ENCODE measurements at places on chromosomes 11 and 22. TPM values are rescaled to one million over a fixed set of nuclear protein-coding genes. Genes with fewer than 3 reads are reported as not detected.

- peaks cover under 1% of the 10 kb centered on the region for H3K4me1 ChIP-seq
- no peaks in the 10 kb centered on the region for H3K27me3 ChIP-seq
- no peak for DNase-seq
Measured at GRCh38 chr11:12192794-12193514, 82.6 kb downstream of the MICAL2 start.

DNA sequence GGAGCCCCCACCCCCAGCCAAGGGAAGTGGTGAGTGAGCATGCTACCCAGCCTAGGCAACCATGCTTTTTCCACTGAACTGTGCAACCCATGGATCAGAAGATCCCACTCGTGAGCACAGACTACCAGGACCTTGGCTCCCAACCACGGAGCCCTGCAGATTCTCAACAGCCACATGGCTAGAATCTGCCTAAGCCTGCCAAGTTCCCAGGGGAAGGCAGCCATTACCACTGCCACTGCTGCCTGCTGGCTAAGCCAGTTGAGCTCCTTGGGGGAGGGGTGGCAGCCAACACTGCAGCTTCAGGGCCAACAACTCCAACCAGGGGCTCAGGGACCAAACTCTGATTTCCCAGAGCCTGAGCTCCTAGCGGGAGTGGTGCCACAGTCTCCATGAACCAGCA is 195.8 kb downstream of the DLG2 start:
- no peak for DNase-seq
- H3K27ac ChIP-seq, result no peak overlapping the region
- no peaks in the 10 kb centered on the region for H3K36me3 ChIP-seq
- H3K4me1 ChIP-seq, result no peaks in the 10 kb centered on the region

GRCh38 chr22:20408891-20409290 is 14.9 kb downstream of the ZNF74 start:
- peak; percentile 14 for DNase-seq
- peaks cover 40% of the 10 kb centered on the region for H3K36me3 ChIP-seq
- H3K4me3 ChIP-seq, result no peak overlapping the region
- no peaks in the 10 kb centered on the region for H3K4me1 ChIP-seq
- no peaks in the 10 kb centered on the region for H3K27me3 ChIP-seq

GRCh38 chr11:92707173-92707619 is 262.3 kb upstream of the MTNR1B start:
- no peaks in the 10 kb centered on the region for H3K27me3 ChIP-seq
- no peaks in the 10 kb centered on the region for H3K36me3 ChIP-seq
- no peaks in the 10 kb centered on the region for H3K4me1 ChIP-seq
- H3K4me3 ChIP-seq, result no peak overlapping the region

DNA sequence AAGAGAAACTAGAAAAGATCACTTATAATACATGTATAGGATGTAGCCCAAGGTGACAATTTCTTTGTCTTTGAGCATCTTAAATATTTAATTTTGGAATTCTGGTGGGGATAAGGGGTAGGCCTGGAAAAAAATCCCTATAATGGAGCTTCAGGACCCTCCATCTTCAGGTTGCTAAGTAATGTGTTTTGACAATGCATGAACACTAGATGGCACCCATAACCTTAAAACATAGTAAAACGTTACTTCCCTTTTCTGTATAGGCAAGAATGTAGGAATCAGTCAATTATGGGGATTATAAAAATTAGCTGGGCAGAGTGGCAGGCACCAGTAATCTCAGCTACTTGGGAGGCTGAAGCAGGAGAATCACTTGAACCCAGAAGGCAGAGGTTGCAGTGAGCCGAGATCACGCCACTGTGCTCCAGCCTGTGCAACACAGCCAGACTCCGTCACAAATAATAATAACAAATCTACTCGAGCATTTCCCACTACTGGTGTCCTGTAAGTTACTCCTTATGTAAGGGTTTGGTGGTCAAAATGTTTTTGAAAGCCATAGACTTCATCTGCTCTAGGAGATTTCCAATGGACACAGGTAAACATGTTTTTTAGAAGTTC is 541.9 kb upstream of the CCDC90B start:
- DNase-seq, result no peak
- H3K36me3 ChIP-seq, result no peaks in the 10 kb centered on the region
- H3K4me3 ChIP-seq, result peak overlapping the region; percentile 33
- no peak overlapping the region for H3K27ac ChIP-seq
- H3K4me1 ChIP-seq, result no peaks in the 10 kb centered on the region

DNA sequence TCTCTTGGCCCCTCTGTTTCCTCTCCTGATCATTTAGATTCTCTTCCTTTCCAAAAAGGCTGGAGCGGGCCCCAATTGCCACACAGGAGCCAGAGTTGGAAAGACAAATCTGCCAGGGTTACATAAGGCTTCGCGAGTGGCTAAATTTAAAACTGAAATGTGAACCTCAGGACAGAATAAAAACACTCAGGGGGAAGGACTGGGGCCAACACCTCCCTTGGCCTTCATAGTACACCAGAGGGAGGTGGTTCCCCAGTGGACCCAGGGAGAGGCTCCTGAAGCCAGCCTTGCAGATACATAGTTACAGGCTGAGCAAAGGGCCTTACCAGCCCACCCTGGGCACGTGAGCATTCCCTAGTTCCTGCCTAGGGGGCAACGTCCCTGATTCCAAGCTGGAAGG is 150.1 kb downstream of the MN1 start:
- H3K4me1 ChIP-seq, result no peaks in the 10 kb centered on the region
- no peaks in the 10 kb centered on the region for H3K27me3 ChIP-seq
- H3K4me3 ChIP-seq, result no peak overlapping the region
- H3K36me3 ChIP-seq, result no peaks in the 10 kb centered on the region
- DNase-seq, result no peak

- H3K4me3 ChIP-seq, result no peak overlapping the region
- H3K36me3 ChIP-seq, result no peaks in the 10 kb centered on the region
- DNase-seq, result no peak
Measured at GRCh38 chr11:1425439-1425838, 35.7 kb downstream of the BRSK2 start.

DNA sequence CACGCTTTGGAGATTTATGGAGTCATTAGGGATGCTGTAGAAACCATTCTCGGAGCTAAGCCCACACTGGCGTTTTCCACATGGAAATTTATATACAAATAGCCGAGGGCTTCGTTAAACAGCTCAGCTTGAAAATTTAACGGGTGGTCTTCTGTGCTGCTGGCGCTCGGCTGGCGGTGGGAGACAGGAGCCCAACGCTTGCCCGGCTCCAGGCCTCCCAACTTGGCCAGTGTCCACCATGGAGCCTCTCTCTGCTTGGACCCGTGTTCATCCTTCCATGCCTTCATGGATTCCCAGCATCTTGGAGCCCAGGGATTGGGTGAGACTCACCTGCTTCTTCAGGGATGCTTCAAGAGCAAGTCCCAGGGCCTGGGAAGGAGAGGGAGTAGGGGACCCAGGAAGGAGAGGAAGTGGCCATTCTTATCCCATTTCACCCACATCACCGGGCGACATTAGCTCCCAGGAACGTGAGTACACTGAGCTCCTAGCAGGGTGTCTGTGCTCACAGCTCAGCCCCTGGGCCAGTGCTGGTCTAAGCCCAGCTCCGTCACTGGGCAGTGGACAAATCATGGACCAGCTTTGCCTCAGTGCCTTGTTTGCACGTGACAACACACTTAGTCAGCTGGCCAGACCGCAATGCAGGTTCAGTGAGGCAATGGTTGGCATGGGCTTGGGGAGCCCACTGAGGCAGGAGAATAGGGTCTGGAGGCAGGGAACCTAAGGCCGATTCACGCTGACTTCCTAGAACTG is 944.3 kb downstream of the BRD1 start:
- no peak overlapping the region for H3K27ac ChIP-seq
- peaks cover 16% of the 10 kb centered on the region for H3K27me3 ChIP-seq
- H3K4me1 ChIP-seq, result no peaks in the 10 kb centered on the region
- H3K4me3 ChIP-seq, result no peak overlapping the region
- peak; percentile 33 for DNase-seq

GRCh38 chr11:27421819-27422494 is 50.6 kb downstream of the LGR4 start:
- no peaks in the 10 kb centered on the region for H3K4me1 ChIP-seq
- H3K36me3 ChIP-seq, result no peaks in the 10 kb centered on the region
- H3K27me3 ChIP-seq, result no peaks in the 10 kb centered on the region
- no peak overlapping the region for H3K4me3 ChIP-seq

DNA sequence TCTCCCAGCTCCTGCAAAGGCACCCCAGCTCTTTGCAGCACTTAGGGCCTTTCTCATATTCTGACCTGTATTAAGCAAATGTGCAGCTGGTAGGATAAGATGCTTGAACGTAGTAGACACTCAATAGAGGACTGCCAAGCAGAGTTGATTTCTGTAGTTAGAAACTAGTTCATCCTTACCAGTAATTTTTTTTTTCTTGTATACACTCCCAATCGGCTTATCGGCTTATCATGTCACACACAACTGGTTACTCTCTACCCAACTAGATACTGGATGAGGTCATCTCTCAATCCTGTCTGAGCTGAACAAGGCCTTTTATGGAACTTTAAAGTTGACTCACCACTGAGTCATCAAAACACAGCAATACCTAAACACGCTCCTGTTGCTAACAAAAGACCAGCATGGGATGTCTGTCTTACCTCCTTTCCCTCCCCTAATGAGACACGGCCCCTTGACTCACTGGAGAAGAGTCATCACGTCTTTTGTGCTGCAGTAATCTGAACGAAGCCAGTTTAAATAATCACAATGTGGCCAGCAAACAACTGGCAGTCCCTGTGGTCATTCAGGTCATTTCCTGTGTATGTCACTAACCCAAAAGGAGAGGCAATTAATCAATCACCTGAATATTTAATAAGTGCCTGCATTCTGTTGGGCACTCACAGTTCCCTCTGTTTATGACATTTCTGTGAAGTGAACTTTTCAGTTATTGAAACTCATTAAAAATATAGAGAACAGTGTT is 7.5 kb upstream of the WEE1 start:
- no peaks in the 10 kb centered on the region for H3K36me3 ChIP-seq
- H3K4me1 ChIP-seq, result peaks cover 35% of the 10 kb centered on the region
- no peak for DNase-seq

- DNase-seq, result no peak
- no peaks in the 10 kb centered on the region for H3K27me3 ChIP-seq
- no peaks in the 10 kb centered on the region for H3K36me3 ChIP-seq
- peak overlapping the region; percentile 78 for H3K27ac ChIP-seq
- H3K4me1 ChIP-seq, result peaks cover 72% of the 10 kb centered on the region
- H3K4me3 ChIP-seq, result peak overlapping the region; percentile 36
Measured at GRCh38 chr11:46338988-46339666, 8.1 kb upstream of the DGKZ start.

DNA sequence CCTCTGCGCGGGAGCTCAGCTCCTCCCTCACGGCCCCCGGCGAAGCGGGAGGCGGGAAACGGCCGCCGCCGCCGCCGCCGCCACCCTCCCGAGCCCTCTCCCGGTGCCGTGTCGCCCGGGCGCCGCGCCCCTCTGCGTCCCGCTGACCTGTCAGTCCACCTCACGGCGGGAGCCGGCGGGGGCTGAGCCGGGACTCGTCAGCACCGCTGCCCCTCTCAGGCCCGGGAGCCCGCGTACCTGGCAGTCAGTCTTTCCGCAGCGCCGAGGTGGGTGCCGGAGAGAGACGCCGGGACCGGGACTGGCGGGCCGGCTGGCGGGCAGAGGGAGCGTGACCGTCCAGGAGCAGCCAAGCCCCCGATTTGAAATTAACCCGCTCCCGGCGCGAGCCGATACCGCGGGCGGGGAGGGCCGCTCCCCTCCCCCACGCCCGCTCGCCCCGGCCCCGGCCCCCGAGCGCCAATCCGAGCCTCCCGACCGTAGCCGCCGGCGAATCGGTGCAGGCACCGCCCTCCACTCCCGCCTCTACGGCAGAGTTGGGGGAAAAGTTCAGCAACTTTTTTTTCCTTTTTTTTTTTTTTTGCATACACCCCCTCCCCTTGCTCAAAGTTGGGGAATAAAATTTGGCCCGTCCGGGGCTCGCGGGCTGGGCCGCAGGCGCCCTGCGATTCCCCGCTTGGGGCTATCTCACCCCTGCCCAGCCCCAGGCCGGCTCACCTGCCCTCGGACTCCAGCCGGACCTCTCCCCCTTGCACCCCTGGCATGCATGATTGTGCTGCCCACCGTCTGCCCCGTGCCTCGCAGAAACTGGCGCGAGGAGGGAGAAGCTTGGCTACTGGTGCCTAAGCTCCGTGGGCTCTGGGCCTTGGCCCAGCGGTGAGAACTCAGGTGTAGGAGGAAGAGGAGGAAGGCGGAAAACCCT is 774 bp upstream of the E2F8 start:
- peak overlapping the region; percentile 66 for H3K4me3 ChIP-seq
- no peak overlapping the region for H3K27ac ChIP-seq
- H3K36me3 ChIP-seq, result no peaks in the 10 kb centered on the region
- H3K27me3 ChIP-seq, result peaks cover 43% of the 10 kb centered on the region

Gene OR56A1
- total RNA-seq, result not detected

Gene MYO7A
- 5.5 TPM for total RNA-seq

Gene CCDC87
- total RNA-seq, result 0.50 TPM

Measured in lower lobe of right lung (tissue), 2 donors.